ENCODE measurements at places on chromosomes 2 and 18. TPM values are rescaled to one million over a fixed set of nuclear protein-coding genes. Genes with fewer than 3 reads are reported as not detected.

The DSG3 gene
- not detected for total RNA-seq

The HOXD9 gene
- not detected for total RNA-seq

DNA sequence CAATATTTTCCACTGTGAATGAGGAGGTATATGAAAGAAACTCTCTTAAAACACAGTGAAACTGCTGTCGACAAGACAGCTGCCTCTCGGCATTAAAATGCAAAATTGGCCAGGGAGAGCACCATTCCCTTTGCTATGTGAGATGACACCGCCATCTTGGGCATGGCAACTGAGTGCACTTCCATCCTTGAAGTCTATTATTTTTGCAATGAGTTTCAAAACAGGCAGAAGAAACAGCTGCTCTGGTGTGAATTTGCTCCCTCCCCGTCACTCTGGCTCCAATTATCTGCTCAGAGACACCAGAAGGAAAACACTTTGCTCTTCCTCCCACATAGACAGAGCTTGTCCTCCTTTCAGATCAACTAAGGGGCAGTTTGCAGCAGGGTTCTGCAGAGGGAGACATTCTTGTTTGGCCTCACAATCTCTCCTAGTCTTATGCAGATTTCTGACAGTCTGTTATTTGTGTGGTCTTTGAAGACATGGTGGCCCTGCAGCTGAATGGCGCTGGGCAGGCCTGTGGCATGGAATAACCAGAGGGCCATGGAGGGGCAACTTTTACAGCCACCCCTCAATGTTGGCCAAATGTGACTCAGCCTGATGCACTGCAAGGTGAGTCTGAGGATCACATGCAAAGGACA lies 48.6 kb upstream of the SEC11C start:
- no peak for DNase-seq

DNA sequence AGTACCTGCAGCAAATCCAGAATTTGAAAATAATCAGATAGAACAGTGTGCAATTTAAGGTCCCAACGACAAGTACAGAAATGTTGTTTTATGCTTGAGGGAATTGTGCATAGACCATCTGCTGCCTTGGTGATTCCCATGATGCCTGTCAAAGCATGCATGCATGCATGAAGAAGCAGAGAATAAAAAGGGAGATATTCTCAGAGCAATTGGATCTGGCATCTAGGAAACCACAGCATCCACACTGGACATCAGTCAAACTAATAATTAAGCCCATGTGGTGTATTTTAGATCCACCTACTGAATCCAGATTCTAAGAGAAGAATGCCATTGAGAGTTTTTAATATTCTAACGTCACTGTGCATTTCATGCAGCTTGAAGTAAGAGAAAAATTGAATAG lies 361.2 kb downstream of the FSIP2 start:
- DNase-seq, result no peak

- DNase-seq, result peak; percentile 66
These were observed 569 bp downstream of the PDK1 start for GRCh38 chr2:172556284-172557033.

DNA sequence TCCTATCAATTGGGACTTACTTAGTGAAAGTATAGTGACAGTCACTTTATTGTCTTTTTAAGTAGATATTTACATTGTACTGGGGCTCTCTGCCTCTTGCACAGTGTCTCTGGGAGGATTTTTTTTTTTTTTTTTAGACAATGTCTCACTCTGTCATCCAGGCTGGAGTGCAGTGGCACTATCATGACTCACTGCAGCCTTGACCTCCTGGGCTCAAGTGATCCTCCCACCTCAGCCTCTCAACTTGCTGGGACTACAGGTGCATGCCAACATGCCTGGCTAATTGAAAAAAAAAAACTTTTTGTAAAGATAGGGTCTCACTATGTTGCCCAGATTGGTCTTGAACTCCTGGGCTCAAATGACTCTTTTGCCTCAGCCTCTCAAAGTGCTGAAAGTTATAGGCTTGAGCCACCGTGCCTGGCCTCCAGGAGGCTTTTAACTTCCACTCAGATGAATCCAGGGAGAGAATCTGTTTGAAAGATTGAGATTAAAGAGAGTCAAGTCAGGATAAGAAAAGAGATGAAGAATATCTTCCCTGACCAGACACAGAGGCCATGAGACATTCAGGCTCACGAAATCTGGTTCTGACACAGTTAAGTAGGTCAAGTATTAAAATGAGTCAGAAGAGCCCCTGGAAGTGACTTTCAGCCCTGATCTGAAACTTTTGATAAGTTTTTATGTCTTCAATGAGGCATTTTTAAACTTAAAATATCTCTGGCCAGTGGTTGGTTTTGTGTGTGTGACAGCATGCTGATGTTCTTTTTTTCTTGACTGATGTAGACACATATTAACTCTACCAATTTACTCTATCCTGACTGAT lies 18.3 kb downstream of the ARHGEF33 start:
- no peak for DNase-seq

DNA sequence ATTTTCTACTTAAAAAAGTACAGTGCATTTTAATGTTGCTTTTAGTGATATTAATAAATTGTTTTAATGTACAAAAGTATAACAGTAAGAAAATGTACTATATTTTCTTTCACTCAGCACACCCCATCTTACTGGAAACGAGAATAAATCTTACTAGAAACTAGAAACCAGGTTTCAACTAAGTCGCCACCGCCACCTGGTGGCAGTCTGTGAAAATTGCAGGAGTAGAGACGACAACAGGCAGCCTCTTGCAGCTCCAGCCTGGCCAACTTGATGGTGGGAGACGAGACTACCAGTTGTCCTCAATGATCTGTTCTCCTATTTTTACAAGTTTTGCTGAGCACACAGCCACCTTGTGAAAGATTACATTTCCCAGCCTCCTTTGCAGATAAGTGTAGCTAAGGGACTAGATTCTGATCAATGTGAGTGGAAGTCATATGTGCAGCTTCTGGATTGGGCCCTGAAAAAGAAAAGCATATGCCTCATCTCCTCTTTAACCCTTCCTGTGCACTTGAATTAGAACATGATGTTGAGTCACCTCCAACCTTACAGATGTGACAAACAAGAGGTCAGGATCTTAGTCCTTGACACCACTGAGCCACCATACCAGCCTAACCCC lies 8.7 kb downstream of the OTOF start:
- DNase-seq, result peak; percentile 82

- no peak for DNase-seq
These were observed 95.3 kb upstream of the NFATC1 start for GRCh38 chr18:79300413-79300812.

DNA sequence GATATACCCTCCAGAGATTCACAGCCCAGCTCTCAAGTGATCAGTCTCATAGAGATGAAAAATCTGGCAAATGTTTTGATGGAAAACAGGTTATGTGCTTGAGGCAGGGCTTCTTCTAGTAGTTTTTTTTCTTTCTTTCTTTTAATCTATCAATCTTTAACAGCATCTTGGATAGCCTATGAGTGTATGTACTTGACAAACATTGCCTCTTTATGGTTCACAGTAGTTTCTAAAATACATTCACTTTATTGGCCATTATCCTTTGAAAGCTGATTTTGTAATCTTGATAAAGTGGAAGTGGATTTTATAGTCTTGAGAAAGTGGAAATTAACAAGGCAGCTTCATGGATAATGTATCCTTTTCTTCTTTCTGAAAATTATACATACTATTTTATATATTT lies 51.4 kb upstream of the IL1R1 start:
- DNase-seq, result no peak

- no peak for DNase-seq
These were observed 47.4 kb downstream of the EXOC6B start for GRCh38 chr2:72778410-72778809.
